ENCODE measurements at places on chromosomes 13 and 19.
A peak's percentile ranks its signal among the peaks of the same experiment; 100 is the strongest.

DNA sequence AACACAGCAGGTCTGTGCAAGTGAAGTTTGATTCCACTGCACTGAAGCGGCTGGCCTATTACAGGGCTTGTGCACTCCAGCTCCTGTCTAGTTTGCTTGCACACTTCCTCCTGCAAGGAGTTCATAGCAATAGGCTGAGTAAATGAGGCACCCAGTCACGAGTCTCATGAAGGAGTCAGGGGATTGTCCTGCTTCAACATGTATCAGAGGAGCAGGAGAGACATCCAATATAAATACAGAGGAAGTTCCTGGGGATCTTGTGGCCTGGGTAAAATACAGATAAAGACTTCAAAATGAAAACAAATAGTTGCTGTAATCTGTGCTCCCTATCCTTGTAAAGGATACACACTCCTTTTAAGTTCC lies 259.9 kb downstream of the SLITRK1 start:
- no peak for DNase-seq

GRCh38 chr13:40170091-40170490 lies 496.4 kb downstream of the FOXO1 start:
- DNase-seq, result no peak

- DNase-seq, result no peak
Observed at GRCh38 chr13:51820016-51820597, 16.1 kb upstream of the DHRS12 start.

DNA sequence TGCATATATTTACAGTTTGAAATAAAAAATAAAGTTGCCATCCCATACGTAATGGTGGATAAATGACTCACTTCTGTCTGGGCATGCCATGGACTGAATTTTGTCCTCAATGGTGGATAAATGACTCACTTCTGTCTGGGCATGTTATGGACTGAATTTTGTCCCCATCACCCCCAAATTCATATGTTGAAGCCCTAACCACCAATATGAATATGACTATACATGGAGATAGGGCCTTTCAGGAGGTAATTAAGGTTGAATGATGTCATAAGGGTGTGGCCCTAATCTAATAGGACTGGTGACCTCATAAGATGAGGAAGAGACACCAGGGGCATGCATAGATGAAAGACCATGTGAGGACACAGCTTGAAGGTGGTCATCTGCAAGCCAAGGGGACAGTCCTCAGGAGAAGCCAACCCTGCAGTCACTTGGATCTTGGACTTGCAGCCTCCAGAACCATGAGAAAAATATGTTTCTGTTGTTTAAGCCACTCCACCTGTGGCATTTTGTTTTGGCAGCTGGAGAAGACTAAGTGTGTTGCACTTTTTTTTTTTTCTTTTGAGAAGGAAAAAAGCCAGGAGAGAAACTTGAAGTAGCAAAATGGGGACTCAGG lies 41.8 kb downstream of the RFC3 start:
- DNase-seq, result no peak

- DNase-seq, result peak; percentile 41
Observed at GRCh38 chr19:48290771-48291488, 21.0 kb downstream of the ZNF114 start.

DNA sequence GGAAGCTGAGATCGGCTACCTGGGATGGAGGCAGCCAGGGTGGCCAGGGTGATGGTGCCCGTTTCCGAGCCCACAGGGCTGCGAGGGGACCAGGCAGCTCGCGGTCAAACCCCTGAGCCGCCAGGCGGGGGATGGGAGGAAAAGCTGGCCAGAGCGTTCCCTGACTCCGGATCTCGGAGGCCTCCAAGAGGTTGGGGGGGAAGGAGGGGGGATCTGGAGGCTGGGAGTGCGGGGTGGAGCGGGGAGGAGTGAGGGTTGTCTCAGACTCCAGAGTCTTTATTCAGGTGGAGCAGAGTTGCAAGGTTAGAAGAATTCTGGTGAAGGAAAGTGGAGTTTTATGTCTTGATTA lies 1.1 kb downstream of the CACNG7 start:
- no peak for DNase-seq

GRCh38 chr13:62837895-62838294 lies 1422.2 kb upstream of the PCDH20 start:
- DNase-seq, result no peak

GRCh38 chr19:1082165-1082927 lies 12.8 kb downstream of the POLR2E start:
- DNase-seq, result peak; percentile 60

GRCh38 chr13:100658363-100658762 lies 16.2 kb downstream of the TMTC4 start:
- DNase-seq, result no peak

- no peak for DNase-seq
Observed at GRCh38 chr13:41004875-41005693, 14.0 kb downstream of the ELF1 start.

GRCh38 chr13:32113532-32113931 lies 82.0 kb downstream of the FRY start:
- no peak for DNase-seq
